ENCODE measurements at places on chromosomes 2 and 18. TPM values are rescaled to one million over a fixed set of nuclear protein-coding genes. Genes with fewer than 3 reads are reported as not detected.

GRCh38 chr2:27448381-27448780, 6.2 kb downstream of the KRTCAP3 start:
- DNase-seq: no peak

DNA sequence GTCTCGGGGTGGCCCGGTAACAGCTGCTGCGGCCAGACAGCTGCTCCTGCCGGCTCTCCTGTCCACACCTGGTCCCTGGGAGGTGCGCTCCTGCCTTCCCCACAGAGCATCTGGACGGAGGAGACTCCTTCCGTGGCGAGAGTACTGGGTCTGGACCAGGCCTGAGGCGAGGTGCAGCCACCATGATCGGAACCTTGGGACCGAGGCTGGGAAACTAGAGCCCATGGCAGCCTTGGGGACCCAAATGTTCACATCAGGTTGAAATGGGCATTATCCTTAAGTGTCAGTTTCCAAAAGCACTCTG, 628 bp downstream of the GIGYF2 start:
- DNase-seq: no peak

- no peak for DNase-seq
Measured at GRCh38 chr2:26562811-26563645, 78.1 kb downstream of the CIB4 start.

Gene KIAA2012
- polyA plus RNA-seq: not detected

DNA sequence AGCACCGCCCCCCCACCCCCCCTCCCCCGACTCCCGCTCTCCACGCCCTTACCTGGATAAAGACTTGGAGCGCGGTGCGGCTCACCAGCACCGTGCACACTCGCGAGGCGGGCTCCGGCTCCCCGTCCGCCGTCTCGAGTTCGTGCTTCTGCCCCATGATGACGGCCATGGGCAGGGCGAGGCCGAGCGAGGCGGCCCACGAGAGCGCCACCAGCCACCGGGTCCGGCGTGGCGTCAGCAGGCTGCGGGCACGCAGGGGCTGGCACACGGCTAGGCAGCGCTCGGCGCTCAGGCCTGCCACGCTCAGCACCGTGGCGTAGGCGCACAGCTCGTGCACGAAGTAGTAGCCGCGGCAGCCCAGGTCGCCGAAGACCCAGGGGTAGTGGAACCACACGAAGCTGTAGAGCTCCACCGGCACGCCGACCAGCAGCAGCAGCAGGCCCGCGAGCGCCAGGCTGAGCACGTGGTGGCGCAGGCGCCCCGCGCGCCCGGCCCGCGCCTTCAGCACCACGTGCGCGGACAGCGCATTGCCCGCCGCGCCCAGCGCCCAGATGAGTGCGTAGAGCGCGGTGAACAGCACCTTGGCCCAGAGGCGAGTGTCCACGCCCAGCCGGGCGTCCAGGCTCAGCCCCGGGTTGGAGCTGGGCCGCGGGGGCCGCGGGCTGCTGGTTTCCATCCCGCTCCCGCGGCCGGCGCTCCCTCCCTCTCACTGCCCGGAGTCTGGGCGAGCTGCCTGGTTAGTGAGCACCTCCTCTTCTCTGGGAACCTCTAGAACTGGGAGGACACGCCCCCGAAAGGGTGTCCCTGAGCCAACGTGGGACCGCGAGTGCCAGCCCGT, at the start of gene NTSR2:
NTSR2 (minus strand) TSS at position 742 of the 838 bp plus-strand sequence; CDS start at position 676, 66 bp downstream.
- no peak for DNase-seq

Gene CNTNAP5
- polyA plus RNA-seq: not detected

Gene RAPGEF4
- not detected for polyA plus RNA-seq

Gene COL3A1
- polyA plus RNA-seq: not detected

Gene SAP130
- 6.4 TPM for polyA plus RNA-seq

GRCh38 chr2:88659538-88659915, 31.9 kb upstream of the RPIA start:
- DNase-seq: no peak

DNA sequence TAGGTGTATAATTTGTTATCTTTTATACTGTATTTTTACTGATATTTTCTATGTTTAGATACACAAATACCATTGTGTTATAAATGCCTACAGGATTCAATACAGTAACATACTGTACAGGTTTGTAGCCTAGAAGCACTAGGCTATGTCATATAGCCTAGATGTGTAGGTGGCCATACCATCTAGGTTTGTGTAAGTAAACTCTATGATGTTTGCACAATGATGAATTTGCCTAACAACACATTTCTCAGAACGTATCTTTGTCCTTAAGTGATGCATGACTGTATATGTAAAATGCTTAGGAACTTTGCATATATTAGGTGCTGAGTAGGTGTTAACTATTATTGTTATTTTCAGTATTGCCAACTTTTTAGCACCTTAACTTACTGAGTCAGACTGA, 17.3 kb downstream of the UNC80 start:
- DNase-seq: no peak

DNA sequence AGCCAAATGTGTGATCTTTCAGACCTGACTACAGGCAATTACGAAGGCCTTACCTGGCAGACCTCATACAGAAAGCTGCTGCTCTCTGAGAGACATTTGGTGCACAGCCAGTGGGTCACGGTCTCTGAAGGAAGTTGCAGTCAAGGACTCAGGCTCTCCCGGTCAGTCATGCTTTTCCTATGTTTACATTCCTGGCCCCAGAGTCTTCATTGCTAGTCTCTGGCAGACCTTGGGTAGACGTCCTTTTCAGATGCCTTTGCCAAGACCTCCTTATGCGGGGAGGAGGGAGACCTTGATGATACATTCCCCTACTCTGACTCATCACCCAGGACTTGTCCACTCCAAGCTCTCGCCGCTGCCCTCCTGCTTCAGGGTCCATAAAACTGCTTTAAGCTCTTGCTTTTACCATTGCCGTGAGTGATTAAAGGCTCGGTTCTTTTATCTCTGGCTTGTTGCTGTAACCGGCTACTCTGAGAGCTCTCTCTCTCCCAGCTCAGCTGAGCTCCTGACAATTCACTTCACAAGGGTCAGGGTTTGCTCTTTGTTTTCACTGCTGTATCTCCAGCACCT, 62.0 kb upstream of the SLC35F5 start:
- no peak for DNase-seq

GRCh38 chr2:86135653-86136052, 29.6 kb downstream of the PTCD3 start:
- no peak for DNase-seq

DNA sequence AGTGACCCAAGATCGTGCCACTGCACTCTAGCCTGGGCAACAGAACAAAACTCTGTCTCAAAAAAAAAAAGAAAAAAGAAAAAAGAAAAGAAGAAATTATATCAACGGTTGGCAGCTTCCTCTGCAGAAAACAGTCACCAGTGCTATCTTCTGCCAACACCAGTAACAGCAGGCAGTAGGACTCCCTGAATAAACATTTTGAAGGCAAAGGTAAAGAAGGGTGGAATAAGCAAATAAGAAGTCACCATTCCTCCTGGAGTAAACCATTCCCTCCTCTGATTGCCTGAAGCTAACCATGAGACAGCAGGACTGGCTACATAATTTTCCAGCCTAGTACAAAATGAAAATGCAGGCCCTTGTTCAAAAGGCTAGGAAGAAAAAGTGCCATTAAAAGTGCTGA, 9.0 kb upstream of the RNF103 start:
- no peak for DNase-seq

GRCh38 chr2:207184768-207185167, 19.0 kb upstream of the KLF7 start:
- DNase-seq: no peak

Gene PROKR1
- not detected for polyA plus RNA-seq

Gene VWC2L
- not detected for polyA plus RNA-seq

DNA sequence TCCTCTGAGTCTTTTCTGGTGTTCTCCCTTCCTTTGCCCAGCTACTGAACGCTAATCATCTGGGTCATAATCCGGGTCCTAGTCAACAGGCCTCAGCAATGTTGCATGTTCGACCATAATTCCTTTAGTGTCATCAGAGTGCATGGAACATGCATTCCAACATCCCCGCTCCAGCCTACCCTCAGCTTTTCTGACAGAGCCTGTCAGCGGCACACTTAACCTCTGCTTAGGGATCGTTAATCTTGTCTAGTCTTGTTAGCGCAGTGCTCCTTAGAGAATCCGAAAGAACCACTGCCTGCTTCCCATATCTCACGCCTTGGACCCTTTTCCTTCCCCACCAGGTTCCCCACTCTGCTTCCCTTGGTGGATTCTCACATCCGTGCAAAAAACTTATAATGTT, 767.9 kb upstream of the ID2 start:
- DNase-seq: no peak

Gene ICA1L
- polyA plus RNA-seq: 0.57 TPM

Gene TLK1
- polyA plus RNA-seq: 6.3 TPM

DNA sequence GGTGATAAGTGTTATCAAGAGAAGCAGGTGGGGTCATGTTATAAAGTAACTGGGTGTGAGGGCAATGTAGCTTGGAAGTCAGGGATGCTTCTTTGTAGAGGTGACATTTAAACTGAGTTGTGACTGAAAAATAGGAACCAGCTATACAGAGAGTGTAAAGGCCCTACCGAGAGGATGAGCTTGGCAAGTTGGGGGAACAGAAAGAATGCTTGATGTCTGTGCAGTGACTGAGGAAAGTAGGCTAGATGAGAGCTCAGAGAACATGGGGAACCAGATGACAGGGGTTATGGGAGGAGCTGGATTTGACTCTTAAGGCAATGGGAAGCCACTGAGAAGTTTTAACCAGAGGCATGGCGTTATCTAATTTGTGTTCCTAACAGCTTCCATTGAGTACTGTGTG, 115.3 kb downstream of the DOCK10 start:
- no peak for DNase-seq

Gene MALL
- polyA plus RNA-seq: not detected

- no peak for DNase-seq
Measured at GRCh38 chr2:105840933-105841332, 96.2 kb downstream of the NCK2 start.

GRCh38 chr2:72350852-72351251, 203.2 kb upstream of the CYP26B1 start:
- no peak for DNase-seq

DNA sequence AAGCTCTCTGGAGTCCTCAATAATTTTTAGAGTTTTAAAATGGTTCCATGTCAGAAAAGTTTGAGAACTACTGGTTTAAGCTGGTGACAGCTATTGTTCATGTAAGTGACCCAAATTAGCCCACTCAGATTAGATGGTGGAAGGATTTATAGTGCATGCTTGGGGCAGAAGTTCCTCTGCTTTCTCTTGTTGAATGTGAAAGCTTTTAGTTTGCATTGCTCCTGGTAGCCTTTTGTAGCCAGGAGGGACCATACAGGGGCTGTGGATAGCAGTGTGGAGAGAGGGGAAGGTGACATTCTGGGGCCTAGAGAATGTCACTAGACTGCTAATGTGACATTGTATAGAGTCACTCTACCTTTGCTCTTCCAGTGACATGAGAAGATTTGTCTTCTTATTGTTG, 40.3 kb upstream of the IGFBP5 start:
- no peak for DNase-seq

DNA sequence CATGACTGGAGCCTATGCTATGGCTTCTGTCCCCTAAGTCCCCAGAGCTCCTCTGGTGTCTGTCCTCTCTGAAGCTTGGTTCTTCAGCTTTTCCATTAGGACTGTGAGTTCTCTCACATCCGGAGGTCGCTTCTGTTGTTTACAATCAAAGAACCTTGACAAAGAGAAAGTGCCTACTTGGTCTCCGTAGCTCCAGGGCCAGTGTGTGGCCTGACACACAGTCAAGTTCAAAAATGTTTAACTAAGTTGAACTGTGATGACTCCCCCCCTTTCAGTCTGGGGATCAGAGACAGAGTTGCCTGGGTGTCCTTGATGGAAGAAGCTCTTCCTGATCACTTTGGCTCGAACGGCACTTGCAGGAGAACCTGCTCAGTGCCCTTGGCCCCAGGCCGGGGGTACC, 26.3 kb upstream of the YWHAQ start:
- no peak for DNase-seq

- no peak for DNase-seq
Measured at GRCh38 chr2:220104871-220105351, 477.5 kb downstream of the SLC4A3 start.

DNA sequence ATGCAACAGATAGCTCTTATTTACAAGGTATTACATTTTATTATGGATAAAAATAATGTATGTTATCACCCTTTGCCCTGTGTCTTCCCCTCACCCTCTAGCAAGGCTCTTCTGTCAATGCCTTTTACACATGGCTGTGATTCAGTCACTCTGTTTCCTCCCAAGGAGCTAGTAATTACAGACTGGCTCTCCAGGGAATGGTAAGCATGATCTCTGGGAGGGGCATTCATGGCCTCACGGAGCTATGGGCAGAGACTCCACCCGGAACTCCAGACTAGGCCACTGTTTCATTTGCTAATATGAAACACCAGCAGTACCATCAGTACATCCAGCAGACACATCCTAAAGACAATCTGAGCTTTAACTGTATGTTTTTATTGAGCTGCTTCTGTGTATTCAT, 410.9 kb upstream of the CYRIA start:
- DNase-seq: no peak
